GM23338 (cell line): ENCODE measurements at places on chromosomes 7 and 10. TPM values are rescaled to one million over a fixed set of nuclear protein-coding genes. Genes with fewer than 3 reads are reported as not detected.

Gene CYP2C19
- total RNA-seq = 0.21 and 0.35 TPM in 2 replicates

Gene AS3MT
- 8.8 and 10.5 TPM in 2 replicates for total RNA-seq

Gene CALHM1
- total RNA-seq = 0.93 TPM in 1 of 2 replicates, not detected in the other

Gene HK1
- 197 and 229 TPM in 2 replicates for total RNA-seq

Gene BMPER
- total RNA-seq = 0.43 and 1.4 TPM in 2 replicates

Gene SLC18A2
- total RNA-seq = 7.8 and 8.7 TPM in 2 replicates

Gene TMUB1
- 37.1 and 61.1 TPM in 2 replicates for total RNA-seq

Gene UCMA
- 8.6 and 12.7 TPM in 2 replicates for total RNA-seq

Gene KCND2
- total RNA-seq = 15.6 and 17.7 TPM in 2 replicates

Gene ZNF22
- total RNA-seq = 38.7 and 40.5 TPM in 2 replicates

Gene CCL24
- not detected in 2 replicates for total RNA-seq

Gene LRRD1
- 0.08 TPM in 1 of 2 replicates, not detected in the other for total RNA-seq

Gene CHAT
- not detected in 2 replicates for total RNA-seq

Gene DIP2C
- total RNA-seq = 7.5 and 7.7 TPM in 2 replicates

Gene FLNC
- 9.4 and 11.8 TPM in 2 replicates for total RNA-seq

Gene DRGX
- not detected in 2 replicates for total RNA-seq

Gene ADGRA1
- total RNA-seq = 0.52 and 0.66 TPM in 2 replicates

Gene SLC16A9
- 11.4 and 16.0 TPM in 2 replicates for total RNA-seq

Gene SPDYE9
- total RNA-seq = not detected in 2 replicates

Gene LLCFC1
- total RNA-seq = not detected in 2 replicates

Gene EPO
- 0.89 TPM in 1 of 2 replicates, not detected in the other for total RNA-seq

Gene EPHB6
- 18.1 and 20.8 TPM in 2 replicates for total RNA-seq

Gene CPED1
- 0.17 and 0.23 TPM in 2 replicates for total RNA-seq

Gene NMT2
- total RNA-seq = 16.8 and 17.4 TPM in 2 replicates

Gene ZNF138
- total RNA-seq = 64.7 and 68.4 TPM in 2 replicates

Gene PLAC9
- 0.89 and 1.1 TPM in 2 replicates for total RNA-seq
